ENCODE measurements at places on chromosomes 13 and 19. TPM values are rescaled to one million over a fixed set of nuclear protein-coding genes. Genes with fewer than 3 reads are reported as not detected.

The ELSPBP1 gene
- total RNA-seq: 24.4 TPM

The SLC25A41 gene
- total RNA-seq: not detected

The HIPK4 gene
- 0.02 TPM for total RNA-seq

The RNF17 gene
- total RNA-seq: not detected

The OSCAR gene
- total RNA-seq: not detected

- peak; percentile 30 for DNase-seq
Measured at GRCh38 chr19:988081-988480, 3.9 kb downstream of the WDR18 start.

- peak; percentile 90 for DNase-seq
Measured at GRCh38 chr19:19203012-19203856, at the start of gene NR2C2AP. NR2C2AP (minus strand) TSS chr19:19203414; CDS start chr19:19203060, 354 bp downstream.

GRCh38 chr13:94305463-94305862 is 174.0 kb downstream of the DCT start:
- DNase-seq: peak; percentile 65

- DNase-seq: peak; percentile 37
Measured at GRCh38 chr19:14795078-14795721, 16.8 kb upstream of the ADGRE2 start.

GRCh38 chr19:55549500-55550320 is 4.4 kb upstream of the SBK3 start:
- DNase-seq: peak; percentile 71

- DNase-seq: no peak
Measured at GRCh38 chr13:95226932-95227695, 74.1 kb downstream of the ABCC4 start.

DNA sequence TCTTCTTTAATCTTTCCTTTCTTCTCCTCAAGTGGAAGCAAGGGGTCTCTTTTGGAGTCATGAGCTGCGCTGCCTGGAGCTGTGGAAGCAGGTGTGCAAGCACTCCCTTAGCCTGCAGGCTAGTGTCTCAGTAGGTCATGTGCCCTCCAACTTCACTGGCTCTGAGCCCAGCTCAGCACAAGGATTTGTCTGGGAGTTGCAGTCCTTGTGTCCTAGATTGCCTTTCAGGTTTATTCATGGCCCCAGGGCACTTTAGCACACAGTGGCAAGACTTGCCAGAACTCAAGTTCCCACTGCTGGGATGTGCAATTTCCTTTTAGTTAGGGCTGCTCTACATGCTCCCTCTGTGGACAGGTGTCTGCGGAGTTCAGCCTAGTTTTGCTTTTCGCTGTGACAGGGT is 211.7 kb downstream of the LIG4 start:
- no peak for DNase-seq

- DNase-seq: no peak
Measured at GRCh38 chr19:38551450-38551813, 66.3 kb downstream of the MAP4K1 start.

GRCh38 chr19:15045506-15045905 is 3.8 kb upstream of the CASP14 start:
- DNase-seq: no peak

DNA sequence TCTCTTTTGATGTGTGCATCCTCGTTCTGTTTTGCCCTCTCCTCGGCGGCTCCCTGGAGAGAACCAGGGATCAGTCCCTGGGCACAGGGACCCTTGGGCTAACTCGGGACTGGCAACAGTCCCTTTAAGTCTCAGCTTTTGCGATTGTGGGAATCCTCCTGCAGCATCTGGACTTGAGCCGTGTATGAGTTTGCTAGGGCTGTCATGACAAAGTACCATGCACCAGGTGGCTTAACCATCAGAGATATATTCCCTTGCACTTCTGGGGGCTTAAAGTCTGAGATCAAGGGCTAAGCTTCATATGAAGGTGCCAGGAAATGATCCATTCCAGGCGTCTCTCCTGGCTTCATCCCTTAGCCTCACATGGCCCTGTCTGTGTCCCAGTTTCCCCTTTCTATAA is 34.5 kb downstream of the ARHGEF18 start:
- no peak for DNase-seq

GRCh38 chr19:48806818-48807589 is 3.8 kb downstream of the BCAT2 start:
- no peak for DNase-seq

- no peak for DNase-seq
Measured at GRCh38 chr19:41937525-41938468, 9.5 kb upstream of the ERFL start.

GRCh38 chr13:31274390-31274789 is 74.6 kb downstream of the B3GLCT start:
- peak; percentile 33 for DNase-seq

- DNase-seq: no peak
Measured at GRCh38 chr19:50764409-50764808, 5.9 kb upstream of the GPR32 start.

DNA sequence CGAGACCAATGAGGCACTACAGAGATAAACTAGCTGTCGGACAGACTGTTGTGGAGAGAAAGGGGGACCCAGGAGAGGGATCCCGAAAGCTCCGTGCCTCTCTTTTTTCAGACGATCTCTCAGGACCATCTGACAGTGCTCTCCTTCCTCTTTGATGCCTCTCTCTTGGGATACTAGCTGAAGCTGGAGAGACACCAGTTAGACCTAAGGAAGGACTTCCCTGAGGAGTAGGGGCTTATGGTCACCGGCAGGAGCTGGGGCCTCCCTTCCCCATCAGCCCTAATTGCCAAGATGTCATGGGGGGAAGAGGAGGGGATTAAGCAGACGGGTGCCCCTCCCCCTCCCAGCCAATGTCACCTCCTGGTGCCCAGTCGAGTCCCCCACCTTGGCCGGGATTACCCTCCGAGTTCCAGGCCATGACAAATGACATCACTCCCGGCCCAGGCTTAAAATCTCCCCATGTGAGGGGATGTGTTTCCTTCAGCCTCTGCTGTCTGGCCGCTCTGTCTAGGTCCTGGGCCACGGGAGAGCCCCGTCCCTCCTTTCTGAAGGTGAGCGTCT is at the start of gene CRX:
CRX (plus strand) TSS at position 478 of the 561 bp plus-strand sequence. CDS start 12,507 bp downstream, outside the sequence.
- DNase-seq: no peak

DNA sequence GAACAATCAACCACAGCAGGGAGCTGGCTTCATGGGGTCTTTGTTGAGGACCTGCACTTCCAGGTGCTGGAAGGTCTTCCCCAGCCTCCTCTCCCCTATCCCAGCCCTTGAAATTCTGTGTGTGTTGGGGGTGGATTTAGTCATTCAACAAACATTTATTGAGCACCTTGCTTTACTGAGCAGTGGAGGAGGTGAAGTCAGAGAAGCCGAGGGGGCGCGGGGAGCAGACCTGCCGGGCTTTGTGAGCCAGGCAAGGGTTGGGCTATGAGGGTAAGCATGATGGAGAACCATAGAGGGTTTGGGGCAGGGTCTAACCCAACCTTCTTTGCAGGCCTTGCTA is 3.5 kb upstream of the C19orf85 start:
- no peak for DNase-seq

DNA sequence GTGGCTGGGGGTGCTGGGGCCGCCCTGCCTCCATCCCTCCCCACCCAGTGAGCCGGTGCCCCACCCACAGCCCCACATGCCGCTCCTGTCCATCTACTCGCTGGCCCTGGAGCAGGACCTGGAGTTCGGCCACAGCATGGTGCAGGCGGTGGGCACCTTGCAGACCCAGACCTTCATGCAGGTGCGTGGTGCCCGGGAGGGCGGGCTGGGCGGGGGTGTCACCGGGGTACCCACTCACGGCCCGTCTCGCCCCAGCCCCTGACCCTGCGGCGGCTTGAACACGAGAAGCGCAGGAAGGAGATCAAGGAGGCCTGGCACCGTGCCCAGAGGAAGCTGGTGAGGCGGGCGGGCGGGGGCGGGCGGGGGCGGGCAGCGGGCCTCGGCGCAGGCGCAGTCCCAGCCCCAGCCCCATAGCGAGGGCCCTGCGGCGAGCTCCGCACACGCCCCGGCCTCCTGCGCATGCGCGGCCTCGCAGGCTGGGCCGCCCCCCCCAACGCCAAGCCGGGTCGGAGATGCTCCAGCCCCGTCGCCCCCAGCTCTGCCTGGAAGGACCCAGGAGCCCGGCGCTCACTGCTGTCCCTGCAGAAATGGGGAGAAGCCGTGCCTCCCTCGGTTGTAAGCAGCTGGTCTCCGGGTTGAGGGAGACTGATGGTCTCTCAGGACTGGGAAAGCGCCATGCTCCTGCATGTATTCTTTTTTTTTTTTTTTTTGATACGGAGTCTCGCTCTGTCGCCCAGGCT is 7.7 kb downstream of the ARHGAP45 start:
- no peak for DNase-seq

- DNase-seq: no peak
Measured at GRCh38 chr19:19613506-19613905, 5.0 kb downstream of the PBX4 start.

GRCh38 chr19:35514282-35514809 is 897 bp upstream of the DMKN start:
- DNase-seq: no peak

DNA sequence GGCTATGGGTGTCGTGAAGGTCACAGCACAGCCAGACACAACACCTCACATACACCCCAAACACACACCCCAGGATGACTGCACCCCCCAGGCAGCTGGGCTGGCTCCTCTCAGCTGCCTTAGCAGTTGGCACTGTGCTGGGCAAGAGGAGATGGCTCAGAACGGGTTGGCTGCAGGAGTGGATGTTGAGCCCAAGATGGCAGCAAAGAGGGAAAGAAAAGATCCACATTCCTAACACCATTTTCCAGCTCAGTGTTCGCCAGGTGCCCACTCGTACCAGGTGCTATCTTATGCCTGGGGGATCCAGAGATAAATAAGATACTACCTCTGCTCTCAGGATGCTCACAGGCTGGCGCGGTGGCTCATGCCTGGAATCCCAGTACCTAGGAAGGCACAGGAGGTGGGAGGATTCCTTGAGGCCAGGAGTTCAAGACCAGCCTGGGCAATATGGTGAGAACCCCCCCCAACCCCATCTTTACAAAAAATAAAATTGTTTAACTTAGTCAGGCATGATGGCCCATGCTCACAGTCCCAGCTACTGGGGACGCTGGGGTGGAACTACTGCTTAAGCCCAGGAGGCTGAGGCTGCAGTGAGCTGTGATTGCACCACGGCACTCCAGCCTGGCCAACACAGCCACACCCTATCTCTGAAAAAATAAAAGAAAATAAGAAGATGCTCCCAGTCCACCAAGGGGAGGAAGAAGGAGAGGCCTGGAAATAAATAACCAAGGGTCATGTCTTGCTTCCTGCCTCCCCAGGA is 89.7 kb upstream of the ZNF507 start:
- no peak for DNase-seq
